Right atrium auricular region (tissue), 2 donors: ENCODE measurements at places on chromosomes 16 and 17. TPM values are rescaled to one million over a fixed set of nuclear protein-coding genes. Genes with fewer than 3 reads are reported as not detected.

SMIM36 gene
- total RNA-seq, result not detected

GRCh38 chr17:69961501-69962145 is 113.4 kb upstream of the KCNJ16 start:
- DNase-seq, result no peak

DNA sequence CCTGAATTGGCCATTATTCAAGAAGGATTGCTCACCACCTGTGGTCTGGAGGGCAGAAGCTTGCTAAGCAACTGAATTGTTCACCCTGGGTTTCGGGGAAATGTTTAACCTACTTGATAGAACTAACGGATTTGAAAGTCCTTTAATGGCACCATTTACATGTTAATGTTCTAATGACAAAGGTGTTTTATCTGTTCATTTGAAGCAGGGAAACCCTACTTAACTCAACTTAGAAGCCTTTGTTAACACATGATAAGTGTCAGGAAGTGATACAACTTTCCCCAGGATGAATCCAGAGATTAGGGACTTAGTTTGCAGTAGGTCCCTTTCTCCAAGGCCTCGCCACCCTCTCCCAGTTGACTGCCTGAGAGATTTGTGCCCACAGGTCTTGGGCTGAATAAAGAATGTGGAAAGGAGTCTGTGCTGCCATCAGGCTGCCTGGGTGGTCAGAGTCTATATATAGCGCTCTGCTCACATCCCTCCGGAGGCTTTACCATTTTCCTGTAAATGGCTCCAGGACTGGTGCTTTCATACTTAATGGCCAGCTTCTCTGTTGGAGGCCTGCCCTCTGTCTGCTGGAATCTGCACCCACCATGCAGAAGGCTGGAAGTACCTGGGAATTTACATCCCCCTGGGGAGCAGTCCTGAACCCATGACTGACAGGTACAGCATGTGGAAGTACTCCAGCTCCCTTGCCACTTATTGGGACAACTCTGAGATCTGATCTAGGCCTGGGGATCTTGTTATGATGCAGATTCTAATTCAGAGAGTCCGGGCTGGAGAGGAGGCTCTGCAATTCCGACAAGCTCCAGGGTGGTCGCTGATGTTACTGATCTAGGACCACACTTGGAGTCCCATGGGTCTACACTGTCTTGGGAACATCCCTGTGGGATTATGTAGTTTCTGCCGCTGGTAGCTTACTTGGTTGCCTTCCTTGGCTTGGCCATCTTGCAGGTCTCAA is 99.9 kb downstream of the ASIC2 start:
- DNase-seq, result no peak

NOG gene
- total RNA-seq, result 1.5 TPM

- DNase-seq, result no peak
Measured at GRCh38 chr17:48012151-48012520, 25.5 kb downstream of the COPZ2 start.

DNA sequence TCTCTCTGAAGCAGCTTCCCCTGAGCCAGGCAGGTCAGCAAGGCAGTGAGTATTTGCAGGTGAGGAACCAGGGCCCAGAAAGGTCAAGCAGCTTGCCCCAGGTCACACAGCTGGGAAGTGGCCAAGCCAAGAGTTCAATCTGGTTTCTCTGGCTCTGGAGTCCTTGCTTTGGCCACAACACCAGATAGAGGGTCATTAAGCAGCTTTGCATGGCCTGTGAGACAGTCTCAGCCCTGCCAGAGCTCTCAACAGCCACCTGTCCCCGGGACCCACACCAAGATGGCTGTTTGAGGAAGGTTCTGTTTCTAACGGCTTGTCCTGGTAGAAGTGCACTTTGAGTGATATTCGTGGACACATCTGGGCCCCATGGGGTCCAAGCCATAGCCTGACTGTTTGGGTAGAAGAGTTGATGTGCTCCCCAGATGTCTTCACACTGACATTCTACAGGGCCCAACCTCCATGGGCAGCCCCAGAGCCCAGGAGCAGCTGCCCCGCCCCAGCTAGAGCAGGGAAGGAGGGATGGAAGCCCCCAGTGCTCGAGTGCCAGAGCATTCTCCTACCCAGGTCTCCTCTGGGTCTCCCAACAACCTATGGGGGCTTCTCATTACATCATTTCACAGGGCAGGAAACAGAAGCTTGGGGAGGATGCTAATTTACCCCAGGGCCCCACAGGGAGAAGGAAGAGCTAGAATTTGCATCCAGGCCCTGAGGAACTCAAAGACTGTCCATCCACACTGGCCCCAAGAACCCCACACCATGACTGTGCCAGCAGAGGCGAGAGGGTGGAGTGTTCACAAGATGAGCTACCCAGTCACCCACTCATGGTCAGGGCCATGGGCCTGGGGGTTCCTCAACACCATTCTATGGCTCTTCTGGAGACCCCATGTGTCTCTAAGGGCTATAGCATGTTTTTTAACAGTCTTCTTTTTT is 107.3 kb upstream of the CDH5 start:
- peak; percentile 52 for DNase-seq

TAT gene
- total RNA-seq, result not detected

VASN gene
- total RNA-seq, result 17.9 TPM
